ENCODE measurements at places on chromosomes 4 and X.

DNA sequence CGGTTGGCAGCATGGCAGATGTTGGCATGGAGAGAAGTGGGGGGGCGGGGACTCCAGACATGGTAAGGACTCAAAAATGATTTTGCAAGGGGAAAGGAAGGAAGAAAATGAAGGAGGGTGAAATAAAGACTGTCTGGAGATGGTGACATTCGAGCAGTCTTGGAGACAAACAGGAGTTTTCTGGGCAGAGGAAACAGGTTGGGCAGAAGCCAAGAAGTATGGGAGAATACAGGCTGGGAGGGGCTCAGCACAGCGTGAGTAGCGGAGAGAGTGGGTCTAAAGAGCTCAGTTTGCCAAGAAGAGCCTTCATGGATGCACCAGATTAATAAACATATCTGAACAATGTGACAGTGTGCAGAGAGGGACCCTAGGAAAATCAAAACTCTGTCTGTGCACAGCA, 13.3 kb upstream of the CRMP1 start:
- no peak for DNase-seq

GRCh38 chr4:114088481-114088880, 109.0 kb upstream of the ARSJ start:
- DNase-seq: no peak

GRCh38 chr4:57418133-57418532, 307.9 kb upstream of the IGFBP7 start:
- DNase-seq: no peak

DNA sequence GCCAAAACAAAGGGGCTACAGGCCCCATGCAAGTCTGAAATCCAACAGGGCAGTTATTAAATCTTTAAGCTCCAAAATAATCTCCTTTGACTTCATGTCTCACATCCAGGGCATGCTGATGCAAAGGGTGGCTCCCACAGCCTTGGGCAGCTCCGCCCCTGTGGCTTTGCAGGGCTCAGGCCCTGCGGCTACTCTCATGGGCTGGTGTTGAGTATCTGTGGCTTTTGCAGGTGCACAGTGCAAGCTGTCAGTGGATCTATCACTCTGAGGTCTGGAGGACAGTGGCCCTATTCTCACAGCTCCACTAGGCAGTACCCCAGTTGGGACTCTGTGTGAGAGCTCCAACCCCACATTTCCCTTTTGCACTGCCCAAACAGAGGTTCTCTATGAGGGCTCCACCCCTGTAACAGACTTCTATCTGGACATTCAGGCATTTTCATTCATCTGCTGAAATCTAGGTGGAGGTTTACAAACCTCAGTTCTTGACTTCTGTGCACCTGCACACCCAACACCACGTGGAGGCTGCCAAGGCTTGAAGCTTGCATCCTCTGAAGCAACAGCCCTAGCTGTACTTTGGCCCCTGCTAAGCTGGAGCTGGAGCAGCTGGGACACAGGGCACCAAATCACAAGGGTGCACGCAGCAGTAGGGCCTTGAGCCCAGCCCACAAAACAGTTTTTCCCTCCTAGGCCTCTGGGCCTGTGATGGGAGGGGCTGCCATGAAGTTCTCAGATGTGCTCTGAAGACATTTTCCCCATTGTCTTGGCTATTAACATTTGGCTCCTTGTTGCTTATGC, 154.8 kb upstream of the PDE5A start:
- no peak for DNase-seq

DNA sequence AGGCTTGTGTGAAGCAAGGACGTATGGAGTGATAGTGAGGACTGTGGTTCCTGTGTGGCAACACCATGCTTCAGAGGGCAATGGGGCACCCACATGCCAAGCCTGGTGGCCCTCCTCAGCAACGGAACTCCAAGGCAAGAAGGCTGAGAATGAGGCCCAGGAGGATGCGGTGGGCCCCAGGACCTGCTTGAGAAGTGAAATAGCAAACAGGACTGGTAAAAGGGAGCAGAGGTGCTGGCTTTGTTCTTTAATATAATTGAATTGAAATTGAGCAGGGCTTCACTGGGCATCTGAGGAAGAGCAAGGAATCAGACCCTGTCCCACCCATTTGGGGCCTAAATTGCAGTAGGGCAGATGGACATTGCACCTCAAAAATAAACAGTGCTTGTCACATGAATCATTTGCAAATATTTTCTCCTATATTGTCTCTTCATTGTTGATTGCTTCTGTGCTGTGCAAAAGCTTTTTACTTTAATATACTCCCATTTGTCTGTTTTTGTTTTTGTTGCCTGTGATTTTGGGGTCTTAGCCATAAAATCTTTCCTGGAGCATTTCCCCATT, 2.3 kb downstream of the TMEM187 start:
- no peak for DNase-seq

GRCh38 chr4:188106454-188106853, 2.9 kb downstream of the TRIML2 start:
- no peak for DNase-seq

GRCh38 chr4:38925492-38926413, 58.1 kb downstream of the FAM114A1 start:
- DNase-seq: no peak

- DNase-seq: no peak
Observed at GRCh38 chr4:173345648-173346047, 11.5 kb upstream of the HMGB2 start.

DNA sequence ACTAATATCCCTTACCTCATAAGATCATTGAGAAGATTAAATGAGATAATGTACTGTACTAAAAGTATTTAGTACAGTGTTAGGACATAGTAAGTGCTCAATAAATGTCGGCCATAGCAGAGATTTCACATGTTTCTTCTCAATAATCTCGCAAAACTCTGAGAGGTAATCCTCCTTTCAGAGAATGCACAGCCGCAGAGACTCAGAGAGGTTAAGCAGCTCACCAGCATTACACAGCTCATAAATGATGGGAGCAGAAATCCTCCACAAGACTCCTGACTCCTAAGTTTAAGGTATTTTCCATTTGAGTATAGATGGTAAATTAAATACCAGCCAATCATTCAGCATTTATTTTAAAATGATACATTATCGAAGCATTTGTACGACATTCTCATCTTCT, 34.6 kb downstream of the FAM114A1 start:
- no peak for DNase-seq

DNA sequence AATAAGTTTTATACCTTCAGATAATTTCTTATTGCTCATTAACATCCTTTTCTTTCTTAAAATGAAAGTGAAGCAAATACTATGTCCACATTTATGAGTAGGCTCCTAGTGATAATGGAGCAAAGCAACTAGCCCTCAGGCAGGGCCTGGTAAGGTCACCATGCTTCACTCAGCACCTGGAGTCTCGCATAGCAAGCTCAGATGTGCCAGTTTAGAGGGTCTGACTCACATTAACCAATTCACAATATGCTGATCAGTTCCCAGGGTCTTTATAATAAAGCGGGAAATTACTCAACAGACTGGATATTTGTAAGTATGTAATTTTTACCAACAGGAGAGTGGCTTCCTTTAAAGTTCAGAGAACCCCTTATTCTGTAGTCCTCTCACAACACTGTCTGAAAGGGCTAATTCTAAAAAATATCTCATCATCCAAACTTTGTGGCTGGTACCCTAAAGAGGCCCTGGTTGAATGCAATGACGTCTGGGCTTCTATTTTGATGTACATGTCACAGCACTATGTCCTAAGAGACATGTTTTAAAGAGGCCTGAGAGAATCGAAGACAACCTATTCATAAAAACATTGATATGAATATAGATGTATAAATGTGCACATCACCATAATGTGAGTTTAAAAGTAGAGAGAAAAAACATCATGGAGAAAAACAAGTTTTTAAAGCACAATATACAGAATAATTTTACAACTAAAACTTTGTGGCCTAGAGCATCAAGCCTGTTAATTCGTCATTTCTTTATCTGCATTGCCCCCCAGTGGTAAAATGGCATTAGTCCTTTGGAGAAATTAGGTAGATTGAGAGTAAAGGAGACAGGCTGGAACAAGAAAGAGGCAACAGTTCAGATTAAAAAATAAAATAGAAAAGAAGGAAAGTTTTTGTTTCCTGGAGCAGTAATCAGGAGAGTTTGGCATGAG, 44.3 kb downstream of the IL21 start:
- DNase-seq: no peak

DNA sequence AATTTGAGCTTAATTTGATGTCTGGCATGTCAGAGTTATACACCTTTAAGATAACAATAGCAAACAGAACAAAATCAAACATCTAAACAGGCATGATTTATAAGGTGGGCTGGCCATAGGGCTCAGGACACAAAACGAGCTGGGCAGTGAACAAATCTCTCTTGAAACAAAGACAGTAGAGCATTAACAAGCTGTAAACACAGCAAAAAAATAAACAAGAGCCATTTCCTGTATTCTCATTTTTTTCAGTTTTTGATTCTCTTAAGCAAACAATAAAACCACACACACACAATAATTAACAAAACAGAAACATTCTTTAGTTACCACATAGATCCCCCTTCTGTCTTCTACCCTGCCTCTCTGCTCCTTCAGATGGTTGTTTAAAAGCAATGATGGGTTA, 68.3 kb upstream of the TMEM150C start:
- DNase-seq: no peak

- DNase-seq: no peak
Observed at GRCh38 chrX:33336783-33337182, 125.4 kb upstream of the DMD start.

DNA sequence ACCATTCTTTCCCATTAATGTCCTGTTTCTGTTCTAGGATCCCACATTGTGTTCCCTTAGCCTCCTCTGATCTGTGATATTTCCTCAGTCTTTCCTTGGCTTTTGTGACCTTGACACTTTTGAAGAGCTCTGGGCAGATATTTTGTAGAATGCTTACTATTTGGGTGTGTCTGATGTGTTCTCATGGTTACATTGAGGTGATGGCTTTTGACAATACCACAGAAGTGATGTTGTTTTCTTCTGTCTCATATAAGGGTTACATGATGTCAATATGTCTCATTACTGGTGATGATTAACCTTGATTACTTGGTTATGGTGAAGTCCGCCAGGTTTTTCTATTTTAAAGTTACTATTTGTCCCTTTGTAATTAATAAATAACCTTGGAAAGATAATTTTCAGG, 183.7 kb downstream of the SOWAHB start:
- no peak for DNase-seq

DNA sequence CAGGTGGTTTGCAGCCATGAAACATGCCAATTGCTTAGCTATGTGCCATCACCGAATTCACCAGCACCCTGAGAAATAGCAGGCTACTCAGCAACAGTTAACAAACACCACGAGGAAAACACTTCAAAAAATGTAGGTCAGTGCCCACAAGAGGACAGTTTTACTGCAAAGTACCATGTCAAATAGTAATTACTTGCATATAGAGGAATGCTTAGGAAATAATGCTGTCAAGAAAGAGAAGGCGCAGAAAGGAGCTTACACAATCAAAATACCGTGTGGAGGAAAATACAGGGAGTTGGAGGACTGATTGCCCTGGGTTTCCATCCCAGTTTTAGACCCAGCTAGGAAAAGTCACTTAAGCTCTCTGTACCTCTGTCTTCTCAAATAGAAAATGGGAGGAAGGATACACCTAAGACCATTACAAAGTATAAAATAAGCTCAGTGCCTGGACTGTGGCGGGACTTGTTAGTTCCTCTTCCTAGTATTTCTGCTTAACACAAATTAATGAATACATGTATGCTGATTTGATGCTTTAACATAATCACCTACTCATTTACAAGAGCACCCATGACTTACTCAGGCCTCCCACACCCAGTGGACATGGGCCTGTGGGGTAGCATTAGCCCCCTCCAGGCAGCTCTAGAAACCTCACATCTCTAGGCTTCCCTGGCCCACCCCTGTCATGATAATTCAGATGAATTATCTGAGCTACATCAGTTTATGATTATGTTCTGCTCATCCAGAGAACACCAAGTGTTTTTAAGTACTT, 44.5 kb upstream of the IL21 start:
- DNase-seq: no peak

- no peak for DNase-seq
Observed at GRCh38 chr4:158829254-158829653, 60.4 kb downstream of the FNIP2 start.

GRCh38 chrX:12946838-12947544, 27.9 kb upstream of the TMSB4X start:
- DNase-seq: peak; percentile 26

GRCh38 chr4:68498413-68499007, 51.2 kb downstream of the TMPRSS11E start:
- DNase-seq: peak; percentile 4

GRCh38 chr4:44165938-44166337, 282.7 kb downstream of the KCTD8 start:
- no peak for DNase-seq

- DNase-seq: no peak
Observed at GRCh38 chr4:33746979-33747378, 2497.3 kb downstream of the ARAP2 start.

DNA sequence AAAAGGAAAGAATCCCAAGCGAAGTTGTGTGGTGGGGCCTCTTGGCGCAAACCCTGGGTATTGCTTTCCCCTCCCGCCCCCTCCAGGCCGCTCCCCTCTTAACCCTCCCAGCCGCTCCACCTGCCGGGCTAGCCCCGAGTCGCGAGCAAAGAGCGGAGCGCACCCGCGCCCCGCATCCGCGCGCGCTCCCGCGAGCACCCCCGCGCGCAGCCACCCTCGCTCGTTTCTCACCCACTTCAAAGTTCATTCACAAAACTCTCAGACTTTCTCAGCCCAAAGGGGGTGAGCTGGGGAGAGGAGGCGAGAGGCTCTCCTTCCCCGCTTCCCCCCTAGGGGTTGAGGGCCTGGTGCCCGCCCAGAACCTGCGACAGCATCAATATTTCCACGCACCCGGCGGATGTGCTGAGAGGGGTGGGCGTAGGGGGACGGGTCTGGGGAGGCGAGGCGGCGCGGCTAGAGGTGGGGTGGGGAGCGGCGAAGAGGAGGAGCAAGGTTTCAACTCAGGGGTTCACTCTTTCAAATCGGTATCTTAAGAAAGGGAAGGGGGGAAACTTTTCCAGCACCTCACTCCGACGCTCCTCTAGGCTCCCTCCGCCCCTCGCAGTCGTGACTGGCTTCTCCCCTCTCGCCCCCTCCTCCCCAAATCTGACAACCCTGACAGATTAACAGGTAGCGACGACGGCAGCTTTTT, 1.8 kb downstream of the MAML3 start:
- peak; percentile 45 for DNase-seq

DNA sequence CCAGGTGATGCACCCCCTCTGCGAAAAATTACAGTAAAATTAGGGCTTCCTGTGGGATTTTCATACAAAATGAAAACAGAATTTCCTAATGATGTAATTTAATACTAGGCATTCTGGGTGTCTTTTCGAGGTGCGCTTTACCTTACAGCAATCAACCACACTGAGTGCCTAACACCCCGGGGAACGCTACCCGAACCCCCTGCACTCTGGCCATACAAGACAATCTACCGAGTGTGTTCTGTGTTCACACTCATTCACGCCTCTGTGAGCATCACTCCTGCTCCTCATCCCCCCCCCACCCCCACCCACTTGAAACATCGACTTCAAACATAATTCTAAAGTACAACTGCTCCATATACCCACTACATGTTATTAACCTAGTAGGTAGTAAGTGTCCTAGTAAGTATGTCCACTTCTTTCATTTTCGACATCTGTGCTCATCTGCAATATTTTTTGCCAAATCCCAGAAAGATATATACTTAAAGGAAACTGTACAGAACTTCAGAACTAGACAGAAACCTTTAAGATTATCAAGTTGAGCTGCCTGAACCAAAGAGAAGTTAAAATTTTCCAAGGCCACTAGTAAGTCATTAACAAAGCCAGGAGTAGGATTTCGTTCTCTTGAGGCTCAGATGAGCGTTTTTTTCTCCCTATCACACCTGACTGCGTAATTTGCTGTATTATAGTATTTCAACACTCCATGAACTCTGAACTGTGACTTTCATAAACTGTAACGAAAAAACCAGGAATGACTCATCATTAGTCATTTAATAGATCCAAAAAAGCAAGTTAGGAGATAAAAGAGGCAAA, 80.0 kb downstream of the FAT1 start:
- DNase-seq: no peak
